ENCODE measurements at places on chromosomes 2 and 18. TPM values are rescaled to one million over a fixed set of nuclear protein-coding genes. Genes with fewer than 3 reads are reported as not detected.

GRCh38 chr2:61295981-61296380, 134.0 kb downstream of the C2orf74 start:
- no peak for DNase-seq

DNA sequence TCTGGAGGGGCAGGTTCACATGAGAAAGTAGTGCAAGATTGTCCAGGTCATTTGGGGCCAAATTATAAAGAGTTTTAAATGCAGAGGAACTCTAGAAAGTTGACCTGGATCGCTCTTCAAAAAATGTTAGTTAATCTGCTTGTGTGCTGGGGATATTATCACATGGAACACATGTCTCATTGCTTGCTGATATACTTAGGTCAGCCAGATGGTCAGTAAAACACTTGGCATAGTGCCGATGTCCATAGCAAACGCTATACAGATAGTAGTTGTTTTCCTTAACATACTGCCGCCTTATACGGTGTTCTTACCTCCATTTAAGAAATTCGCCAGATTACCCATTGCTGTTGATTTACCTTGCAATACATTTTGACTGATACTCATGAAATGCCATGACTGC, 103.4 kb upstream of the CWC22 start:
- DNase-seq: no peak

- DNase-seq: no peak
These were observed 156.5 kb downstream of the CDH7 start for GRCh38 chr18:65907281-65907680.

DNA sequence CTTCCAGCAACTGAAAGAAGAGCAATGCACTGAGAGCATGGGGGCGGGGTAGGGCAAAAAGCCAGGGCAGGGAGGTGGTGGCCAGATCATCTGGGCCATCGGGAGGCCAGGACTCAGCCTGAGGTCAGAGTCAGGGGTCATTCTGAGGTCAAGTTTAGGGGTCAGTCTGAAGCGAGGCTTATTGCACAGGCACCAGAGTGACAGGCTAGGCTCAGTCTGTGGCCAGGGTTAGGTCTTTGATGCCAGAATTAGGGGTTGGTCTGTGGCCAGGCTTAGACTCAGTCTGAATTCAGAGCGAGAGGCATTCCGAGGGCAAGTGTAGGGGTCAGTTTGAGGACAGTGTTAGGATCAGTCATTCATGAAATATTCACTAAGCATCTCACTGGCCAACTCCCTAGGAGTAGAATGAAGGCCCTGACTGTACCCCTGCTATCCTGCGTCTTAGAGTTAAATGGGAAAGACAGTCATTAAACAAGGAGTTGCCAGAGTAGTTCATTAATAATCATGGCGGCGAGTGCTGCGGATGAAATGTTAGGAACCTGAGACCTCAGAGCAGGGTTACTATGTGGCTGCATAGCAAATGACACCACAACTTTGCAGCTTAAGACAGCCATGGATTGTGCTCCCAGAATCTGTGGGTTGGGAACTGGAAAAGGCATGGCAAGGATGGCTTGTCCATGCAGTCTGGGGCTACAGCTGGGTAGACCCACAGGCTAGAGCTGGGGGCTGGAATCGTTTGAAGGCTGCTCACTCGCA, 198.7 kb downstream of the CYP26B1 start:
- DNase-seq: no peak

DNA sequence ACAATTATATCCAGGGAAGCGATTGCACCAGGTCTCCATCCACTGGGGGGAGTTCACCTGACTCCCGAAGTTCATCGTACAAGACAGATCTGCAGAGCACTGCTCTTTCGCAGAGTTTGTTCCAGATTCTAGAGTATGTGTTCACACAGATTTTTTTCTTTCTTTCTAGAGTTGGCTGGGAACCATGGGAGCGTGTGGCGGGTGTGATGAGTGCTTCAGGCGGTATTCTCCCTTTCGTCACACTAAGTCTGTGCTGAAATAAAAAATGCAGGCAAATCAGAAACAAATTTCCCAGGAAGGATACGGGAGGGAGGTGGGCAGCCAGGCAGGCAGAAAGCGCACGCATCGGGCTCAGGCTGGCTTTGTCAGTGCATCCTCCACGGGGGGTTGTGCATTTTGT, 129.8 kb upstream of the SOX11 start:
- DNase-seq: no peak

- DNase-seq: no peak
These were observed 186.0 kb upstream of the HDAC4 start for GRCh38 chr2:239586651-239587310.

- DNase-seq: no peak
These were observed 79.8 kb upstream of the DAPL1 start for GRCh38 chr2:158715357-158715756.

- no peak for DNase-seq
These were observed 19.8 kb downstream of the PIKFYVE start for GRCh38 chr2:208285853-208286252.

DNA sequence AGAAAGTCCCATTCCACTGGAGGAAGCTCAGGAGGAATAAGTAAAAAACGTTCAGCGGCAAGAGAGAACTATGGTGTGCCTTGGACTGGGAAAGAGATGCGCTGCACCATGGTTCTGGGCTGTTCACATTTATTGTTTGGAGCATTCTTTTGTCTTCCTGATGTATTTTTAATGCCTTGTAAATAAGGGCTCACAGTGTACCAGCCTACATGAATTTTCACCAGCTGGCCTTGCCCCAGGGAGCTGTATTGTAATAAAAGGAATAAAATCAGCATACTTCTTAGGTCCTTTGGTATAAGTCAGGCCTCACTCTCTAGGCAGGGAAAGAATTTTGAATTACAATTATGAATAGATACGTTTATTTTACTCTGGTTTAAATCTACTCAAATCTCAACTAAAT, 1249.6 kb downstream of the CNTNAP5 start:
- no peak for DNase-seq

DNA sequence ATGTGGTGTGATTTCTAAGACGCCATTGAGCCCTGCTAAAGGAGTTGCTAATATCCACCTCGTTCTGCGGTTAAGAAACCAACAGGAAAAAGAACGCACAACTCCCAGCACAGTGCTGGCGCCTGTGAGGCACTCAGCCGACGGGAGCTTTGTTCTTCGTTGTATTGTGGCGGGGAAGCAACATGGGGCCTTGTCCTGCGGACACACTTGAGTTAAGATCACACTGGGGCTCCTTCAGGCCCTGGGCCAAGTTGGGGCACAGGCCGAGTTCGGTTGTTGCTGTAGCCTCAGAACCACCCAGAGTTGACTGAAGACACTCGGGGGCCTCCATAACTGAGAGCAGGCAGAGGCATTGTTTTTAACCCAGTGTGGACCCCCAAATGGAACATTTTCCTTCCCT, 30.6 kb upstream of the CD8A start:
- no peak for DNase-seq

DNA sequence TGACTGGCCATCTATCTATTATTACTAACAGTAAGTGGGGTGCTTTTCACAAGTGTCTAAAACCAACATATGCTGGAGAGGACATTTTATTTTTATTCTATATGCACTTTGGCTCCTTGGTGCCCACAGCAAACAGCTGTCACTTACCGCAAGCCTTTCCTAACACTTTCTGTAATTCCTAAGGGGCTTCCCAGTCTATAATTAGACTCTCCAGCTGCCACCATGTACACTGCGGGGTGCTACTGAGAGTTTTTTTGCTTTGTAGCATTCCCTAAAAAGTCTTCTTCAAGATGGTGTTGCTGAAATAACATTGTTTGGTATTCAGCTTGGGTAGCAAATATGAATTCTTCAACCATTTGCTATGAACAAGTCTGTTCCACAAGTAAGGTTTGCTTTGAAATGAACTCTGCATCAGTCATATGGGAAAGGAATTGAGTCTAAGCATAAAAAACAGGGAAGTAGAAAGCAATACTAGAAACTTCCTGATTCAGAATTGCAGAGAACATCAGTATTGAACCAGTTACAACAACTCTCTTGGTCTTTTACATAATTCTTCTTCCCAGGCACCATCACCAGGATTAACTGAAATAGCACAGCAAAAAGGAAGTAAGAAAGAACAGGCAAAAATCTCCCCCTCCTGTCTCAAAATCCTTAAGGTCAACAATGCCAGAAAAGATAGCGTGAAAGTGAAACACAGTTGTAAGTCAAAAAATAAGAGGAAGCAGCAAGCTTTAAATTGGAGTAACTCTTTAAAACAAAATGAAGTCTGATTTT, 28.6 kb downstream of the EPB41L3 start:
- no peak for DNase-seq

GRCh38 chr18:67581178-67581577, 64.7 kb upstream of the DSEL start:
- DNase-seq: no peak

DNA sequence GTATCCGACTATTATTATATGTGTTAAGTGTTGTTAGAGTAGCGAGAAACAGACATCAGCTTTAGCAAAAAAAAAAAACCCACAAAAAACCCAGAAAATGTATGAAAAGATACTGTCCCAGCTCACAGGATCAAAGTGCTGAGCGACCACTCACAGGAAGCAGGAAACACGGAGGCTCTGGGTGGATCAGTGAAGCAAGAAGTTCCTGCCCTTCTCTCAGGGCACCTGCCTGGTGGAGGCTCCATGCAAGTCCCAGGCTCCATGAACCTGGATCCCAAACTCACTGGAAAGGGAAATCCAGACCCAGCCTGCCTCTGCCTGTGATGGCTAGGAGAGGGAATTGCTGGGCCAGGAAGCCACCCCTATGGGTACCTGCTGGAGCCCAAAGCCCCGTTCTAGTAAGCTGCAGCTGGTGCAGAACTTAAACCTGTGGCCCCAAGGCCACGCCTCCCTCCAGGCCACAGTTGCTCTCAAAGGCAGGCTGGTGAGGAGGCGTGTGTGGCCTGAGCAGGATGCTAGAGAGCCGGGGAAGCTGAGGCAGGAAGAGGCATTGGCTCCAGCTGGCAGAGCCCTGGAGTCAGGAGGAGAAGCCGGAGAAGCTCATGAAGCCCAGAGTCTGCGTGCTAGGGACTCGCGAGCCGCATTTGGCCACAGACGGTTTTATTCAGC, 63.5 kb upstream of the TAF1B start:
- DNase-seq: no peak

DNA sequence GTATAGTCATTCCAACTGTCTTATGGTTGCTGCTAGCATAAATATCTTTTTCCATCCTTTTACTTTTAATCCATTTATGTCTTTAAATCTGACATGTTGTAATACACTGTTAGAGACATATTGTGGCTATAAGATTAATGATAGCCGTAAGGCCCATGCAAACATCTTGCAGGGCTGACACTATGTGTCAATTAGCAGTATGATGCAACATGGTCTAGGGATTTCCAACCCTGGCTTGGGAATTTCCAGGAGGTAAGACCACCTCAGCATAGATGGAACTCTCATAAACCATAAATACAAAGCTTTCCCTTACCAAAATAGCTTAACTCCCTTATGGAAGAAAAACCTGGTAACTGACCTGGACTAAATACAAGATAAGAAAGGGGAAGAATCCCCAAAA, 16.5 kb downstream of the SCLY start:
- DNase-seq: no peak

DNA sequence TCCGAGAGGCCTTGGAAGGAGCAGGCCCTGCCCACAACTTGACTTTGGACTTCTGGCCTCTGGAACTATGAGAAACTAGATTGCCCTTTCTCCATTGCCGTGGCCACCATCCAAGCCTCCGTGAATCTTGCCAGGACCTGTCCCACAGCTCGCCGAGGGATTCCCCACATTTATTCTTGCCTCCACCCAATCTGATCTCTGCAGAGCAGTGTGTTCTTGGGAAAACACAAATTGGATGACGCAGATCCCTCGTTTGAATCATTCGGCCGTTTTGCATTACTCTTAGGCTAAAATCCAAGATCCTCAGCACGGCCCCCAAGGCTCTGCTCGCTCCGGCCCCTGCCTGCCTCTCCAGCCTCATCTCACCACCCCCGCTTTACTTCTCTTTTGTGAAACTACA, 364.2 kb downstream of the ZNF516 start:
- no peak for DNase-seq

- no peak for DNase-seq
These were observed 33.9 kb upstream of the ATIC start for GRCh38 chr2:215277944-215278343.

DNA sequence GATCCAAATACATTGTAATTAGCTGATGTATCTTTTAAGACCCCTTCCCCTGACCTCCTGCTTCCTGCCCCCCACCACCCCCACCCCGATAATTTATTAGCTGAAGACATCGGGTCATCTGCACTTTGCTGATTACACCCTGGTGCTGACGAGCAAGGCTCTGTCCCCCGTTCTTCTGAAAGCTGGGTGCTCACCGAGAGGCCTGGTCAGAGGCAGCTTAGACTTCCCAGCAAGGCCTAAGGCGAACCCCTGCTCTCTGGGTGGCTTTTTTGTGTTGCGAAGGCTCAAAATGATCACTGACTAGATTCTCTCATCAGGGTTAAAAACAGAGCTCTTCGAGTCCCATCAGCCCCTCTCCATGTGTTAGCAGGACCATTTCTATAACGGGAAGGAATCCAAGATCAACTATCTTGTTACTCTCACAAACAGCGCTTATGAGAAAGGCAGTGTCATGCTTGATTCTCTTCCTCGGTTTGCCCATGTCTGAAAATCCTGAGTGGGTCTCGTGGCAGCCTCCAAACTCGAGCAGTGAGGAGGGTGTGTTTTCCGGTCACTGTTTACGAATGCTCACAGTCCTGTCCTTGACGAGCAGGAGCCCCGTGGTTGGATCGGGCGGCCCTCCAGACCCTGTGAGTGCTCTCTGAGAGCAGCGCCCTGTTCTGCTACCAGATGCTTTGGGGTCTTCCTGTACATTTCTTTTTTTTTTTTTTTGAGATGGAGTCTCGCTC, 201.6 kb downstream of the HDAC4 start:
- no peak for DNase-seq

DNA sequence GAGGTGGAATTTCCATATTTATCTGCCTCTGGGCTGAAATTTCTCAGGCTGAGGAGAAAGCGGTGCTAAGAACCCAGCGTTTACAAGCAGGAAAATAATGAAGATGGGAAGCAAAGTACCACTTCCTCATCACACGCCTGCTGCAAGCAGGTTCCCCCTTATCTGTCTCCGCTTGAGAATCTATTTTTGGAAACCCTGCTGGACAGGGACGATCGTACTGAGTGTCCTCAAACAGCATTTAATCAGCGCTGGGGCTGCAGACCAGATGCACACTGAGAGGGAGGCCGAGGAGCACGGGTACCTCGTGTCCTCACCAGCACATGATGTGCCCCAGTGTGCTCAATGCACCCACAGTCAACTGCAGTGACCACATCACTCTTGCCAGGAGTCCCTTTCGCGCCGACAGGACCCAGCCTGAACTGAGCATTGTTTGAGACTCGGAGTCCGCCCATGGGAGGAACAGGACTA, 160.4 kb downstream of the HDAC4 start:
- no peak for DNase-seq

MYL12B gene
- total RNA-seq: 208 TPM

ADRA2B gene
- total RNA-seq: 3.5 TPM

CFAP221 gene
- 0.56 TPM for total RNA-seq

NEB gene
- 3.2 TPM for total RNA-seq

KCNJ13 gene
- not detected for total RNA-seq

MYO3B gene
- not detected for total RNA-seq

HRH4 gene
- not detected for total RNA-seq

KLHL29 gene
- total RNA-seq: 24.4 TPM

CDKL4 gene
- total RNA-seq: 2.6 TPM
